ENCODE measurements at places on chromosomes 4 and X.

DNA sequence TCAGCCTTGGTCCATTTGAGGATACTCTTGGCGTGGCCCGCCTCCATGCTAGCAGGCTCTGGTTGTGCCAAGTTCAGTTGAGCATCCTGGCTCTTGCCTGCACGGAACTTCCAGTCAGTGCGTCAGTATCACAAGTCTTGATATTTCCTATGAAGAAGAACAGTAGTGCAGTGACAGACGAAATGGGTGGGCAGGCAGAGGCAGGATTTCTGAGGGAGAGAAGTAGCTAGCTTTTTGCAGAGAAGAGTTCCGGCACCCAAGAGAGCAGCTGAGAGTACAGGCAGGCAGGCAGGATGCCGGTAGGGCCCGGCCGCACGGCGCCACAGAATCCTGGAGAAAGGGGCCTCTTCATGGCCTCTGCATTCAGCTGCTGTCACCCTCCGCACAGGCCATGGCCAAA lies 56.1 kb upstream of the MSANTD1 start:
- no peak for DNase-seq

DNA sequence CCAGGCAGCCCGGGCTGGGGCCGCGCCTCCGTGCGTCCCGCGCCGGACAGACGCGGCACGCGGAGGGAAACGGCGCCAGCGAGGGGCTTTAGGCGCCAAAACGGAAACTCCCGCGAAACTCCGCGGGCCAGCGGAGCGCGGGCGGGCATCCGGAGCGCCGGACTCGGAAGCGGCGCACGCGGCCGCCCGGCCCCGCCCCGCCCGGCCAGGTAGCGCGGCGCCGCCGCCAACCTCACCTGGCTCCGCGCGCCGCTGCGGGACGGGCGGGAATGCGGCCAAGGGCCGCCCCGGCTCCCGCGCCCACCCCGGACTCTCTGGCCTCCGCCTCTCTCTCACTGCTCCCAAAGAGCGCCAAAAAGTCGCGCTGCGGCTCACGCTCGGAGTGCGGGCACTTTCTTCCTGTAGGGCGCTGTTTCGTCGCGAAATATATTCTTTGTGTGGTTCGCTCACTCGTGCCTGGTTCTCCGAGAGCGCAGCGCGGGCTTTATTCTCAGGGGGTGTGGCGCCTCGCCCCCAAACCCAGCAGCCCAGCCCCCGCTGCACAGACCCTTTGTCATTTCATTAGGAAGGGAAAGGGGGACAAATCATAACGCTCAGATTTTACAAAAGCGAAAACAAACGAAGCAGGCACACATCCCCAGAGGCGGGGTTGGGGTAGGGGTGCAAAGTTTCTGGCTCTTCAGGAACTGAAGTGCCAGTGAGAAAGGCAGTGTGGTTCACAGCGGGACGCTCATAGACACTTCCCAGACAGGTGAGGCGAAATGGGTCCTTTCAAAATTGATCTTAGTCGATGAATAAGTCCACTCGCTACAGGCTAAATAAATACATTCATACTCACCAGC lies 961 bp upstream of the MBNL3 start:
- DNase-seq = peak; percentile 18

DNA sequence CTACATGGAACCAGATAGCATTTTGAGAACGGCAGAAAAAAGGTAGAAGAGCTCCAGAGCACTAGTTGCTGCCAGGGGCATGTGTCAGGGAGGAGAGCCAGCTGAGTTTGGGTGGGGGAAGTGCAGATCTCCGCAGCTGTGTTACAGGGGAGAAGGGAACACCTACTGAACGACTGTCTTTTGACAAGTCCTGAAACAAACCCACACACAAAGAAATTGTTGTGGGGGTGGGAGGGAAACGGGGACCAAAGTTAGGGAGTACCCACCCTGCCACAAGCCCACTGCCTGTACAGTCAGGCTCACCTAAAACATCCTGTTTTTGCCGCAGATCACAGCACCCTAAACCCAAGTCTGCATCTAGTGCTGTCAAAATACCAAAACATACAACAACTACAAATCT lies 55.5 kb downstream of the LEF1 start:
- no peak for DNase-seq

- DNase-seq = no peak
Observed at GRCh38 chr4:180100433-180101344, 2142.5 kb upstream of the TENM3 start.

DNA sequence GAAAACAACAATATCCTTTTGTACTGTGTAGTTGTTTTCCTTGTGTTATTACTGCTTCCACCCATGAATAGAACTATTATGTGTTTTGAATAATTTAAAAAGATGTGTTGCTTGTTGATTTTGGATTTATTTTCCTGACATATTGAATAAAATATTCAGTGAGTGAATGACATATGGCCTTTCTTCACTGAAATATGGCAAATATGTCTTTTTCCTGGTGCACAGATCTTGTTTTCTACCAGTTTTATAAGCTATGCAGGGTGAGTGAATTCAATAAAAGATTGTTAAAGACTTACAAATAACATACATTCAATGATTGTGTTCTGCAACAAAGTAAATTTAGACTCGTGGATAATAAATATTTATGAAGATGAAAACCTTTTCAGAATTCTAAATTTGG lies 1216.3 kb upstream of the ADGRL3 start:
- no peak for DNase-seq

- DNase-seq = no peak
Observed at GRCh38 chr4:185716577-185717376, 95.2 kb downstream of the SORBS2 start.

DNA sequence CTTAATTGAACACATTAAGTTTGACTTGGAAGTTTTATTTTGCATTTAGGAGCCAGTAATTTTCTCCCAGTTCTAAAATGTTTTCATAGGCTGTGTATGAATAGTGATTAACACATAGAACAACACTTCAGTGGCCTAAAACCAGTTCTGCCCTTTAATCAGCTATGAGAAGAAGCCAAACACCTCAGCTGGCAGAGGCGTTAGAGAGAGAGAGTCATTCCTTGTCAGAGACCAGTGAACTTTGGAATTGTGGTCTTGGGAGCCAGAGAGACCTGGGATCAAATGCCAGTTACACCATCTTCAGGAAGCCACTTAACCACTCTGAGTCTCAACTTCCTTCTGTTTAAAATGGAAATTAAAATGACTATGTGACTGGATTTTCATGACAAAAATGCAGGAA lies 39.3 kb upstream of the PRPS2 start:
- no peak for DNase-seq

DNA sequence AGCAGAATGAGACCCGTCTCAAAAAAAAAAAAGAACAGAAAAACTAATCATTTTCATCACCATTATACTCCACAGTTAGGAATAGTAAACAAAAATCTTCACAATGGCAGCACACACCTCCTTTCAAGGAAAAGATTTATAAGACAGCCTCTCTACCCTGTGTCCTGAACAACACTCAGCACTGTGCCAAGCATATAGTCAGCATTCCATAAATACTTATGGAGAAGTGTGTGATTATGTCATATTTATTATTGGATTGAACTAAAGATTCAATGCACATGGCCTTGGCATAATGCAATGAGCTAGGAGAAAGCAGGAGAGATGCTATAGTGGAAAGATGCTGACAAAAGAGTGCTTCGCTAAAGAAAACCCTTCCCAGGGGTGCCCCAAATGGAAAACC lies 52.6 kb downstream of the FAM114A1 start:
- DNase-seq = no peak

GRCh38 chr4:143377611-143378099 lies 41.0 kb downstream of the GAB1 start:
- no peak for DNase-seq

- no peak for DNase-seq
Observed at GRCh38 chr4:113513382-113513781, 248.2 kb downstream of the CAMK2D start.

DNA sequence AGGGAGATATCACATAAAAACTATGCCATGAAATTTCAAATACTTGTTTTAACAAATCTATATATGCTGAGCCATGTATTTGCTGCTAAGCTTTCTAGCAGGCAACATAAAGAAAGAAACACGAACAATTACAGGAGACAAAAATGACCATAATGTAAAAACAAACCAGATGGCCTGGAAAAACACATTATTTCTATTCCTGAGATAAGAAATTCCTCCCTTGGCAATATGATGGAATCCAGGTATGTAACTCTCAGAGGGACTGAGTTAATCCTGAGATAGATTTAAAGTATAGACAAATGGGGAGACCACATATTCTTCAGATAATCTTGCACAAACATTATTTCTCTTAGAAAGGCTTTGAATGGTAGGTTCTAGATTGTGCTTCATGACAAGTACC lies 224.1 kb upstream of the MAB21L2 start:
- no peak for DNase-seq

DNA sequence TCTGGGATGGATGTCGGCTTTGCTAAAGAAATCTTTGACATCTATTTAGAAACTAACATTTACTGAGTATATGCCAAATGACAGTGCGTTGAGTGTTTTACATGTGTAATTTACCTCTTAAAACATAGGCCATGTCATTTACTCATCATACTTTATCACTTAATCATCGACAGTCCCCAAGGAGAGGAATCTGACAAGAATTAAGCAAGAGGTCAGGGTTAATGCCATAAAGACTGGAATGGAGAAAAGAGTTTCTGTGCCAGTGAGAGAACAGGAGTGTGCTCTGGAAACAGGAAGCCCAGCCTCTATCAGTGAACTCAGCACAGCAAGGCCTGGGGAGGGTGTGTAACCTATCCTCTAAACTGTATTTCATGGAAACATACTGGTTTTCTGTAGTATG lies 28.0 kb upstream of the AMOT start:
- no peak for DNase-seq

- no peak for DNase-seq
Observed at GRCh38 chr4:169030562-169030982, 20.5 kb upstream of the CBR4 start.

DNA sequence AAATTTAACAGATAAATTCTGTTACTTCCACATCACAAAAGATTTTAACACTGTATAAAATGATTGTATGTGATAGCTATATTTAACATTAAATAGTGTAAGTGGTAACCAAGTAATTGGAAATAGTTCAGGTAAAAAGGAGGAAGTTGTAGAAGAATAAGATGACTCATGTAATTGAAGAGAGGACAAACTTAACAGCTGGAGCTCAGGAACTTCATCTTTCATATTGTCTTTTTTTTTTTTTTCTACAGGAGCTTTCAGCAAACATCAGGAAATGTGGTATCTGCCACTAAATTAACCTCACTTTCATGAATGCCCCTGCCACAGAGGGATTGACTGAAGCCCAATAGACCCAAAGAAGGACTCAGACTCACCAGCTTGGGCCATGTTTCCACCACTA lies 188.4 kb upstream of the VEGFC start:
- DNase-seq = no peak

GRCh38 chr4:115834441-115834840 lies 721.0 kb upstream of the NDST4 start:
- DNase-seq = no peak

DNA sequence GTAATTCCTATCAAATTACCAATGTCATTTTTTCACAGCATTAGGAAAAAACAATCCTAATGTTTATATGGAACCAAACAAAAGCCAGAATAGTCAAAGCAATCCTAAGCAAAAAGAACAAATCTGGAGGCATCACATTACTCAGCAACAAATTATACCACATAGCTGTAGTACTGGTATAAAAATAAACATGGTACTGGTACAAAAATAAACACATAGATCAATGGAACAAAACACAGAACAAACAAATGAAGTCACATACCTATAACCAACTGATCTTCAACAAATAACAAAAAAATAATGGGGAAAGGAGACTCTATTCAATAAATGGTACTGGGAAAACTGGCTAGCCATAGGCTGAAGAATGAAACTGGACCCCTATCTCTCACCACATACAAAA lies 37.4 kb downstream of the PPA2 start:
- DNase-seq = no peak

DNA sequence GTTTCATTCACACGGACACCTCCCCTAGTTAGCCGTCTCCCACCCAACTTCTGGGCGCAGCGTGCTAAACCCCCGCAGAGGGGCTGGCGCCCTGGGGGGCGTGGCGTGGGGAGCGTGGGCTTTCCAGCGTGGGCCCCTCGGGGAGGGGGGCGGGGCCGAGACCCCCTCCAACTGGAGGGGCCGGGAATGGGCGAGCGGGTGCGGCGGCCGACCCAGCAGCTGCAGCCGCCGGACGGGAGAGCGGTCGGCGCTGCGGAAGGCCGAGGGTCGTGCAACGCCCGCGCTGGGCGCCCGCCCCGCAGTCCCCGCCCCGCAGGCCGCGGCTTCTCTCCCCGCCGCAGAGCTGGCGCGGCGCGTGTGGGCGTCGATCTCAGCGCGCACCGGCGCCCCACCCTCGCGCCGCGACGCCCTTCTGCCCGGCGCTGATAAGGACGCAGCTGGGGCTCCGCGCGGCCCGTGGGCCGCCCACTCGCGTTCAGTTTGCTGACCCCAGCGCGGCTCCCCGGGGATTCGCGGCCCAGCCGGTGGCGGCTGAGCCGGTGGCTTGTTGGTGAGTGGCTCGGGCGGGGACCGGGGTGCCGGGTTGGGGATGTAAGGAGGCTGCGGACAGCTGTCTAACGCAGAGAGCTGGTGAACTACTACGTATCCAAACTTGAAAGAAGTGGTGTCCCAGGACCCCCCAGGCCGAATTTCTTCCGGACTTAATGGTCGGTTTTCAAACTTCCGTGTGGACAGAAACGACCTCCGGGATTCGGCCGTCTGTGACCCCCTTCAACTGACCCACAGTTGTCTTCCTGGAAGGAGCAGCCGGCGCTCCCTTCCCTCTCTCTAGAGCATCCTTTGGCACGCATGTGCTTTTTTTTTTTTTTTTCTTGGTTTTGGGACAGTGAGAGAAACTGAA lies 1.5 kb downstream of the FHDC1 start:
- DNase-seq = peak; percentile 6

DNA sequence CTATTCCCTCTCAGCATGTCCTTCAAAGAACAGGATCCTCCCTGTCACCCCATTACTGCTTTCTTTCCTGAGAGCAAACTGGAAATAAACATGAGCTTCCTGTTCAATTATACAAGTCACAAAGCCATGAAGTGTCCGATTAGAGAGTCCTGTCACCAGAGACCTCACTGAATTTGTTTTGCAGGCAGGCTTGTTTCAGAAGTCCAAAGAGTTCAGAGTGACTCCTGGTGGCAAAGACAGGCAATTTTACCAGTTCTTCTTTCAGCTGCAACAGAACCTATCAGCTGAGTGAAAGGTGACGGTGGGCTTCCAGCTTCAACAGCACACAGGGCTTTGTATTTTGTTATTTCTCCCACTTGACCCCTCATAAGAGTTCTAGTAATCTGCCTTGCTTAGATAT lies 6.4 kb downstream of the ELK1 start:
- DNase-seq = no peak

GRCh38 chr4:2008921-2009650 lies at the start of gene NELFA:
TSS of gene NELFA (minus strand) at chr4:2008974. CDS start at chr4:2008959, 15 bp downstream.
- DNase-seq = peak; percentile 96
